ENCODE measurements at places on chromosomes 13 and 19.

DNA sequence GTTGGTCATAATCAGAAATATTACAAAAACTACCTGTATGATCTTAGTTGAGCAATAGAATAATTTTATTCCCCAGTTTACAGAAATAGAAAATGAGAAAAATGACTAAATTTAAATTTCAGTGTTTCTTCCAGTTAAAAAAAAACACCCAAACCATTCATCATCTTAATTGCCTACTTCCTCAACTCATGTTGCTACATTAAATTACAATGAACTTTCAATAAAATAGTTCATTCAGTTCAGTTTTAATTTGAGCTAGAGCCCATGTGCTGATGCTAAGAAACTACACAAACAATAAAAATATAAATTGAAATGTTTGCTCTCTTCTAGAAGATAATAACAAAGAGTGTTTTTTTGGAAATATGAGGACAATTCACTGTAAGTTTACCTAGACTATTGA is 820.4 kb downstream of the SLITRK6 start:
- DNase-seq = no peak

DNA sequence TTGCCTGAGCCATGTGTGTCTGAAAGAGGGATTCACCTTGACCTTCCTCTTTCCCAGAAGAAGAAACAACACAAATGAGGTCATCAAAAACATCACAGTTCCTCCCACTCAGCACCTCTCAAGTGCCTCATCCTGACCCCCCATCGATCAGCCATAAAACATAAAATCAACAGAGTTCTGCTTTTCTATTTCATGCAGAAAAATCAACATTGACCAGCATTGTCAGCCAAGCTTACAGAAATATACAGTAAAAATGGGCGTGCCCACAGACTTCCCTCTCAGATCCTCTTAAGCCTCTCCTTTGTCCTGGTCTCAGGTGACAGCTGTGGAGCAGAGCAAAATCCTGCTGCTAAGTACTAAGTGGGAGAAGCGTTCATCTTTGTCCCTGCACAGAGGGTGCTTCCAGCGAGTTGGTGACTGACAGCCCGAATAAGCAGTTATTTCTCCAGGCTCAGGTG is 213.3 kb downstream of the OLFM4 start:
- DNase-seq = no peak

- no peak for DNase-seq
These were observed 14.7 kb downstream of the TMPRSS9 start for GRCh38 chr19:2374808-2375207.

GRCh38 chr13:106297283-106297682 is 238.2 kb downstream of the EFNB2 start:
- DNase-seq = no peak

- no peak for DNase-seq
These were observed 340.0 kb upstream of the SLITRK5 start for GRCh38 chr13:87331178-87331577.

- DNase-seq = no peak
These were observed 91.0 kb upstream of the MYCBP2 start for GRCh38 chr13:77417897-77418296.

All from brain pericyte (primary cell).